NCI-H1417 (cell line): ENCODE measurements at places on chromosomes 4 and X.
A peak's percentile ranks its signal among the peaks of the same experiment; 100 is the strongest.

DNA sequence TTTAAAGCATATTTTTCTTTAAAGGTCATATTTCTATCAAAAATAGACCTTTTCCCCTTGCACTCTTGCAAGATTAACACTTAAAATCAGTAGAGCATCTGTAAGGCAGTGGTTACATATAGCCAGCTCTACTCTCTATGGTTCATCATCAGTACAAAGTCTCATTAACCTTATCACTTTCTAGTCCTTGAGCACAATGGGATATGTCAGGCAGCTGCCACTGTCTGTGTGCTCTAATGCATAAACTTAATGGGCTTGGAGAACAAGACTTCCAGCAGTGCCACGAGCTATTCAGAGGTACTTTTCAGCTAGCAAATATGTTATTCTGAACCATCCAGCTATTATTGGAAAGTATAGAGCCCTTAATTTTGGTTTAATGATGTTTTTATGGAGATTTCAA lies 393.7 kb downstream of the GASK1B start:
- DNase-seq = peak; percentile 24

GRCh38 chrX:122113376-122113775 lies 1066.0 kb downstream of the GLUD2 start:
- peak; percentile 10 for DNase-seq

DNA sequence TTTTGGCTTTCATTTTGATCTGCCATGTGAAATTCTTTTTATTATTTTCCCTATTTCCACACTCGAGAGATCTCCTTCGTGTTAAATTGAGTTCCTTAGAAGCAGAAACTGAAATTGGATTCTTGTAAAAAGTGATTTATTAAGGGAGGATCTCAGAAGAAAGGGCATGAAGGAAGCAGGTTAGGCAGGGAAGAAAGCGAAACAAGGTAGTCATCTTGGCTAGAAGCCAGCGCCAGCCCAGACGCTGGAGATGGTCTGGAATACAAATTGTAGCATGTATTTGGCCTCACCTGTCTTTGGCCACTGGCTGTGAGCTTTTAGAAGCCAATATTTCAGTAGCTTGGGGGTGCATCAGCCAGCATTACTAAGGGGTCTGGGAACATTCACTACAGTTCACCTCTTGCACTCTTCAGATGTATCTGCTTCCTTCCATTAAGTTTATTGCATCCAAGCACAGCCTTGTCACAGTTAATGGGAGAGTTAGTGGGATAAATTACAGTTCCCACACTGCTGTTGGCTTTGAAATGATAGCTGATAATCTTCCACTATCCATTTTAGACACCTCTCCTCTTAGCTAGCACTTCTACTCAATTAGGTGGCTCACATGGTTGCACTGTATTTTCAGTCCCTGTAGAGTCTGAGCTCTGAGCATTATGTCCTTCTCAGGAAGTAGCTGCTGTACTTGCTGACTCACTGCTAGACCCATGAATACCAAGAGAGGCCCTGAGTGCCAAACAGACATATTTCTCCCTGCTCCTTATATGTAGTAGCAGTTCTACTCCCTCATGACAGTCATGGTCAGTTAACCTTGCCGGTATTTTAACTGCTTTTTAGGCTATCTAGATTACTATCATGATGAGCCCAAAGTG lies 14.6 kb downstream of the GRXCR1 start:
- DNase-seq = peak; percentile 45

GRCh38 chrX:69010339-69010738 lies 154.9 kb downstream of the PJA1 start:
- no peak for DNase-seq

DNA sequence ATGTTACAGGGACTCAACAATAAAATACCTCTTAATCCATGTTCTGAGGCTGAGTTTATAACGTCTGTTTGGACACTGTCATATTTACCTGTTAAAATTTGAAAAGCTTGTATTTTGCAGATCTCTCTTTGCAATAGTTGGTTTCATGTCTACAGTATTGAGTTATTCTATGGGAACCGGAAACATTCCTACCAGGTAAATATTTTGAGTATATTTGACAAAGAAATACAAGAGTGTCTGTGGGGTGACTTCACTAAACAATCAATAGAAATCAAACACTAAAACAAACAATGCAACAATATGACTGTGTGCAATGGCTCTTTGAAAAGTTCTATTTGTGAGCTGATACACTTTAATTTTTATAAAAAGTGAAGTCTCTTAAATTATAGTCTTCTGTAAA lies 47.7 kb upstream of the CXCL8 start:
- DNase-seq = no peak

DNA sequence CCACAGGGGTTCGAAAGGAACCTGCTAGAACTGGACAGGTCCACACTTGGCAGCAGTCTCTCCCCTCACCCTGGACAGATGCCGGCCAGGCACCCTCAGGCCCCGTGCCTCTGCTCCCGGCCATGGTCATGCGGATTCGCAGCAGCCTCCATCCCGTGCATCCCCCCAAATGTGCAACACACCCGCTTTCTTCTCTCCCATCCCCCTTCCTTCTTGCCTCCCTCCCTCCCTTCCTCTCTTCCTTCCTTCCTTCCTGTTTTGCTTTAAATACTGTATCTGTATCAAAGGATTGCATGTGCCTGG lies 35.0 kb upstream of the HMX1 start:
- DNase-seq = no peak

- no peak for DNase-seq
These were observed 227.3 kb upstream of the CENPE start for GRCh38 chr4:103425406-103425805.

DNA sequence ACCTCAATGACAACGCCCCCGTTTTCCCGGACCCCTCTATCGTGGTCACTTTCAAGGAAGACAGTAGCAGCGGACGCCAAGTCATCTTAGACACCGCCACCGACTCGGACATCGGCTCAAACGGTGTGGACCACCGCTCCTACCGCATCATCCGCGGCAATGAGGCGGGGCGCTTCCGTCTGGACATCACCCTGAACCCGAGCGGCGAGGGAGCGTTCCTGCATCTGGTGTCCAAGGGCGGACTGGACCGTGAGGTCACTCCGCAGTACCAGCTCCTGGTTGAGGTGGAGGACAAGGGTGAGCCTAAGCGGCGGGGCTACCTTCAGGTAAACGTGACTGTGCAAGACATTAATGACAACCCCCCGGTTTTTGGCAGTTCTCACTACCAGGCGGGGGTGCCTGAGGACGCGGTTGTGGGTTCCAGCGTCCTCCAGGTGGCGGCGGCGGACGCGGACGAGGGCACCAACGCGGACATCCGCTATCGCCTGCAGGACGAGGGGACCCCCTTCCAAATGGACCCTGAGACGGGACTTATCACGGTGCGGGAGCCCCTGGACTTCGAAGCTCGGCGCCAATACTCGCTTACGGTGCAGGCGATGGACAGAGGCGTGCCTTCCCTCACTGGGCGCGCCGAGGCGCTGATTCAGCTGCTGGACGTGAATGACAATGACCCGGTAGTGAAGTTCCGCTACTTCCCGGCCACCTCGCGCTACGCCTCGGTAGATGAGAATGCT lies 2.2 kb downstream of the FAT4 start:
- peak; percentile 69 for DNase-seq

- DNase-seq = peak; percentile 61
These were observed at the start of gene CASP6 for GRCh38 chr4:109702950-109703663. TSS of gene CASP6 (minus strand) at chr4:109703445. CDS start at chr4:109703395, 50 bp downstream.

DNA sequence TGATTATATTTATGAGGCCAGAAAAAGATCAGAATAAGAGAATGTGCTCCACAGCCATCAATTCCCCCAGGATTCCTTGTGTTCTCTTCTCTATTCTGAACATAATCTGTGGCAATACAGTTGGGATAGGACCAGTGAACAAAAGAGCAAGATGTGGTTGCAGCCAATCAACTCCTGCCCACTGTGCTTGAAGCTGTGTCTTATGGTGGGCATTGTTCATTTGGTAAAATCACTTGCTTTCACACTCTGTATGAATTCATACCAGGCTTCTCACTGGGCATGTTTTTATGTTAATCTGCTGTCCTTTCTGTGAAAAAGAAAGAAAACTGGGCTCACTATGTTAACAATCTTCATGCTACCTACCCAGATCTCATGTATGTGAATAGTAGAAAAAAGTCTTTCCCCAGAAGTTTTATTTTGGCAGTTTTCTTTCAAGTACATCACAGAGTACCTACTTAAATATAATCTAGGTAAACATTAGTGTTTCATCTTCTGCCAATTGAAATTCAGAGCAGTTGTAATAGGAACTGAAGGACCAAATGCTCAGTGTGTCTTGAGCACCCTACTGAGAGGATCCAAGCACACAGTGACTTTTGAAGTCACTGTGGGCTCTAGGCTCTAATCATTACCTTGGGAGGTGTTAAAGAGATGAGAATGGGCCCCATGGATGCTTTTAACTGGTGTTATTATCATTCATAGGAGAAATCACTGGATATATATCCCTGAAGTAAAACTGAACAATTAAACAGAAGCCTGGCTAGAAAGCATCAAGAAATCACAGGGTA lies 429.2 kb upstream of the TRAM1L1 start:
- no peak for DNase-seq

GRCh38 chr4:158065603-158066002 lies 107.2 kb downstream of the GASK1B start:
- no peak for DNase-seq

- no peak for DNase-seq
These were observed 12.2 kb downstream of the SAT1 start for GRCh38 chrX:23795221-23795620.

DNA sequence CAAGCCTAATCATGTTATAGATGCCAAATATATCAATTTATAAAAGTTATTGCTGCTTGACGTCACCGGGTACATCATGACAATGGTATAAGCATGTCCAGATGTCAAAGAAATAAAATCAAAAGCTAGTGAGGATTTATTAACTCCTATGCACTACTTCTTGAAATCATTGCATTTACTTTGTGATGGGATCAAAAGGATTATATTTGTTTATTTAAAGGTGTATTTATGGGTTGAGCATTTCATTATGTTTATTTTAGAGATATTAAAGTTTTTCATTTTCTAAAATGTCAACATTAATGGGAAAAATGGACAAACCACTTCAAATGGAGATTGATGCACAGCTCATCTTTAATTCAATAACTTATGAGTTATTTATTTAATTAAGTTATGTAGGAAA lies 277.8 kb downstream of the EPHA5 start:
- no peak for DNase-seq

- peak; percentile 4 for DNase-seq
These were observed 187.3 kb upstream of the MBNL3 start for GRCh38 chrX:132676102-132676501.

DNA sequence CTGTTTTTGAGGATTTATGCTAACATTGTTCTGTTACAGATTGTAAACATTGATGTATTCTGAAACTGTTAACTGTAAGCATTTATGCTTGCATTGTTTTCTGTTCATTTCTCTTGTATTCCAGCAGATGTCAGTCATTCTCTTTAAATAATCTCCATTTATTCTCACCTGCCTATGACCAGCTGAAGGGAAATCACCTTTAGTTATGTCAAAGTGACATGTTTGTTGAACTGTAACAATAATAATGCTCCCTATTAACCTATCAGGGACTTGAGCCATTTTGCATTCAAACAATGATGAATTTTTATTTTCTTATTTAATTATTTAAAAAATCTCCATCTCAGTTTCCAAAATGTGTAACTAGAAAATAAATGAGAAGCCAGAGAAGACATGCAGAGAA lies 58.0 kb downstream of the SPCS3 start:
- no peak for DNase-seq

GRCh38 chr4:89829470-89830138 lies 7.4 kb downstream of the SNCA start:
- no peak for DNase-seq

- DNase-seq = no peak
These were observed 100.0 kb downstream of the TET2 start for GRCh38 chr4:105246712-105247111.

- no peak for DNase-seq
These were observed 63.0 kb upstream of the ENPP6 start for GRCh38 chr4:184280591-184281071.

DNA sequence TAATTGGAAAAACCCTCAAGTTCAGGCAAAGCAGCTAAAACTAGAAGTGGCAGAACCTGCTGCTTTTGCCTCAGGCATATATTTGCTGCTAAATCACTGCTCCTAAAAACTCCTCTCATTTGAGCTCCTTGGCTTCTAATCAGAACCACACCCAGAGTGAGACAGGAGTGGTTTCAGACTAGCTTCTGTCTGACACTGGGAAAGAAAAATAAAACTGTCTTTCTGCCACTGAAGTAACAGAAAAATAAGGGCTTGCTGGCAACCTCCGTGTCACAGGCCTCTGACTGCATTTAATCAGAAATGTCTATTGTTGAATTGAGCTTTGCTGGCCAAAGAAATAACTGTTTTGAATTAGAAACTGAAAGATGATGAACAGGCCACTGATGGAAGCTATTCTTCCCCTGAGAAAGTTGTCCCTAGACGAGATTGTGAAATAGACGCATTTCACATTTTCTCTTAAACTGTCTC lies 52.1 kb upstream of the RAP2C start:
- no peak for DNase-seq

DNA sequence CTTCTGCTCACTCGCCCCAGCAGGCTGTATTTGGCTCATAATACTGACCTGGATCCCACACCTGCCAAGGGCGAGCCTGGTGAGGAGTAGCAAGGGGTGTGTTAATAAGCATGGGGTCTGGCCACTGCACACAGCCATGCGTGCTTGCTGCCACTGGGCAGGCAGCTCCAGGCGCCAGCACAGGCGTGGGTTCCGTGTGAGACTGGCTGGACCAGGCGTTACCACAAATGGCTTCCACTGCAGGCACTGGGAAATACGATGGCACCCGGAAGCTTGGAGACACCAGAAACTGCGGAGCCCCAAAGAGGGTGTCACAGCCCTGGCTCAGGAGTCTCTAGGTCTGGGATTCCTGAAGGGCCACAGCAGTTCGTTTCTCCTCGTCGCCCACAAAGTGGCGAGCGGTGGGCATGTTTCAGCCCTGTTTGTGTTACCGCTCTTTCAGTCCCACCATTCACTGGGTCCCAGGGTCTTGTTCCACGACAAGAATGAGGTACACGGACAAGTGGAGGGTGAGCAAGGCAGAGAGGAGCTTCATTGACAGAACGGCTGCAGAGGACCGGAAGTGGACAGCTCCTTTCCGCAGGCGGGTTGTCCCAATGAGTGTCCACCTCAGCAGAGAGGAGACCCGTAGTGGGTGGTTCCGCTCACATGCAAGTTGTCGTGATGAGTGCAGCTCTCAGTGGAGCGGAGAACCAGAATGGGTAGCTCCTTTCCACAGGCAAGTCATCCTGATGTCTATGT lies 428.9 kb downstream of the EPHA5 start:
- DNase-seq = peak; percentile 83

GRCh38 chrX:38754102-38754790 lies 47.0 kb upstream of the MID1IP1 start:
- peak; percentile 87 for DNase-seq

DNA sequence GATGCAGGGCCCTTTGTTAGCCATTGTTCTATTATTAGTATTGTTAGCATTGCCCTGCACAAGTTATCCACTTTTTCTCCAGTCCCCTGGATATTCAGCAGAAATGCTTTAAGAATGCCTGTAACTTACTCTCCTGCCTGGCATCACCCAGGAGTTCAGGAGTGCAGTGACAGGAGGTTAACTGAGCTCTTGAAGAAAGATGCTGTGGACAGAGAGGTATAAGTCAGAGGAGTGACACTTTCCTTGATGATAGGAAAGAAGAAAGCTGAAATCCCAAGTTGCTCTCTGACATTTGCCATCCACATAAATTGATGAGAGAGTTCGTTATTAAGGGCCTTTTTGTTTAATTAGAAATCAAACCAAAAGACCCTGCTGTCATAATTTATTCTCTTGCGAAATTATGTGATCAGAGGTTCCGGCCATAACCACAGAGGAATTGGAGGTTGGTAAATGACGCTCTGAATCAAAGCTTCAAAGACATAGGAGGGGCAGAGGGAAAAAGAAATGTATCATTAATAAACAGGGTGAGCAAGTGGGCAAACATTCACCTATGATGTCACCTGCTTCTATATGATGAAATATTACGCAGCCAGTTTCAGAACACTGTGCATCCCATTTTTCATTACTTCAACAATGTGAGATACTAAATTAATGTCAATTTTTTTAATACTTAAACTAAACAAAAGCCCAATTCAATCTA lies 230.2 kb upstream of the JADE1 start:
- DNase-seq = no peak
